Caco-2 (cell line): ENCODE measurements at places on chromosomes 3 and 15. TPM values are rescaled to one million over a fixed set of nuclear protein-coding genes. Genes with fewer than 3 reads are reported as not detected.
A peak's percentile ranks its signal among the peaks of the same experiment; 100 is the strongest.

GRCh38 chr3:8741581-8742261 is 8.1 kb downstream of the CAV3 start:
- DNase-seq: peak; percentile 68

GRCh38 chr15:94804613-94805012 is 573.3 kb downstream of the MCTP2 start:
- no peak for DNase-seq

GASK1A gene
- total RNA-seq: 0.16 TPM in 1 of 2 replicates, not detected in the other

SUSD5 gene
- total RNA-seq: not detected in 2 replicates

GRCh38 chr15:96693990-96694517 is 363.6 kb downstream of the NR2F2 start:
- peak; percentile 7 for DNase-seq

- DNase-seq: no peak
These were observed 10.6 kb downstream of the ARPP19 start for GRCh38 chr15:52558196-52558595.

ALG1L2 gene
- total RNA-seq: 1.0 and 1.6 TPM in 2 replicates

DNA sequence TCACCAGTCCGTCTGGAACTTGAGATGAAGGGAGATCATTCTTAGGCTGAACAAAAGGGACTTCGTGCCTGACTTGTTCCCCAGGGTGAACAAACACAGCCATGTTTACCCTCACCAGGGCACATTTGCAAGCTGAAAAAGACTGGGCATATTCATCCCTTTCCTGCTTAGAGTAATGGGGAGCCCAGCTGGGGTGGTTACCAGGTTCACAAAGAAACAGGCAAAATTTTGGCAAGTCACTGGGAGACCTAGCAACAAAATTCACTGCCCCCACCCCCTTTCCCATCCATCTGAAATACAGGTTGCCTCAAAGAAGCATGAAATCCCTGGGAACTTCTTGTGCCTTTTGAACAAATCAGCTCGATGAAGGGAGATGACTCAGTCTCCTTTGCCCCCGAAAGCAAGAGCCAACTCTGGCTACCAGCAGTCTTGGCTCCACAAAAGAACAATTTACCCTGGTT is 775.0 kb downstream of the SQOR start:
- no peak for DNase-seq

- no peak for DNase-seq
These were observed 103.2 kb downstream of the TBC1D5 start for GRCh38 chr3:17639257-17639656.

ABI3BP gene
- total RNA-seq: not detected in 2 replicates

LTK gene
- 8.5 and 10.9 TPM in 2 replicates for total RNA-seq

DNA sequence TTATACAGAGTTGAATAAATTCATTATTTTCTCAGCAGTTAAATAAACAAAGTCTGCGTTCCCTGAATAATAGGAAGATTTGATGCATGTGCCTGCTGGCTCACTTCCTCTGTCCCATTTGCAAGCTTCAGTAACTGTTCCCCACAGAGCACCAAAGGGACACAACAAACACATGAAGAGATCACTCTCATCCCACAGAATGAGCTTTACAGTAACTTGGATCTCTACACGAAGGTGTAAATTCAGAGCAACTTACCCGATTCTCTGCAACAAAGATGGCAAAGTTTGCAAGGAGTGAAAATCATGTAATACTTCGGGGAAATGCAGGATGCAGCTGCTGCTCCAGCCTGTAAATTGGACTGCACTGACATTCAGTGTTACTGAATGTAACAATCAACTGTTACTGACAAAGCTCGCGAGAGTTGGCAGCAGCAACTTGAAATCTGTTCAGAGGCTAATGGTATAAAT is at the start of gene BCHE:
BCHE (minus strand) TSS at position 366 of the 468 bp plus-strand sequence. CDS start 6,390 bp downstream, outside the sequence.
- no peak for DNase-seq

CSPG4 gene
- 0.12 and 0.20 TPM in 2 replicates for total RNA-seq

DNA sequence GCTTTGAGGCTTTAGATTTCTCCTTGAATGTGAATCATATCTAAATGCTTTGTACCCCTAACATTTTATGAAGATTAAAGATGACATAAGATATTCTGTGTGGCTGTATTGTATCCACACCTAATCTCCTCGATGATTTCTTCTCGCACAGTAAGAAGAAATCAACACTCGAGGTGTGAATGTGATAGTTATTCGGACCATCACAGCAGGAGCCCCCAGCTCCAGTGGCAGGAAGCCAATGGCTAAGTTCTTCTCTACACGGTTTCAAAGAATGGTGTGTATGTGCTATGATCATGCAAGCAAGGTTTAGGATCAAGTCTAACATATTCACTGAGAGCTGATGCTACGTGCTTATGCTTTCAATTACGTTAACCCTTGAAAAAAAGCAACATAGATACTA is 271.0 kb downstream of the SUCLG2 start:
- no peak for DNase-seq

- DNase-seq: peak; percentile 61
These were observed 49.1 kb downstream of the FMN1 start for GRCh38 chr15:33145447-33145846.

DNA sequence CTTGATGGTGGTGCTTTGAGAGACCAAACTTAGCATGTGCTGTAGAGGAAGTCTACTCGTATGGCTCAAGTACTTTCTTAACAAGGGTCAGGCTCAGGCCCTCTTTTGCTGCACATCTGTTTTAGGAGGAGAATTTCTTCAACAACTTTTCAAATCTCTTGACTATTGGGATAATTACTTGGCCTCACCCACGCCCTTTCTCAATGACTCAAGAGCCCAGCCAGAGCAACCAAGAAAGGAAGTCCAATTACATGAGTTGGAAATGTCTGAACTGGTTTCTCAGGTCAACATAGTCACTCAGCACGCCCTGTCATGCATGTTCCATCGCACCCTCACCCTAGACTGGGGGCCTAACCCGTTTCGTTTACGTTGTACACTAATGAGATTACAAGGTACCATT is 44.8 kb upstream of the UMPS start:
- no peak for DNase-seq

DNA sequence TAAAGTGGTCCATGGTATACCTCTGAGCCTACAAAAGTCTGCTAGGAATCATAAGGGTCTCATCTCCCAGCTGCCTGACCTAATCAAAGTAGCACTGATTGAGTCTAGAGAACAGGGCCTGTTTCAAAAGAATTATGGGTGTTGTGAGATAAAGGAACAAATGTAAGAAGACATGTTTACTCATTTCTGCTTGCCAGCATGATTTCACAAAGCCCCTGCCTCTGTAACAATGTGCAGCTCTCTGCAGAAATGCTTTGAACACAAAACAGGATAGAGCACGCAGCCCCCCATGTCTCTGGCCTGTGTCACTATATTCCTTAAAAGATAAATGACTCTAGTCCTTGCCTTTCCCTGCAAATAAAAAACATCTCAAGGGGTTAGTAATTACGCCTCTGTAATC is 94.7 kb upstream of the IGSF10 start:
- no peak for DNase-seq

DNA sequence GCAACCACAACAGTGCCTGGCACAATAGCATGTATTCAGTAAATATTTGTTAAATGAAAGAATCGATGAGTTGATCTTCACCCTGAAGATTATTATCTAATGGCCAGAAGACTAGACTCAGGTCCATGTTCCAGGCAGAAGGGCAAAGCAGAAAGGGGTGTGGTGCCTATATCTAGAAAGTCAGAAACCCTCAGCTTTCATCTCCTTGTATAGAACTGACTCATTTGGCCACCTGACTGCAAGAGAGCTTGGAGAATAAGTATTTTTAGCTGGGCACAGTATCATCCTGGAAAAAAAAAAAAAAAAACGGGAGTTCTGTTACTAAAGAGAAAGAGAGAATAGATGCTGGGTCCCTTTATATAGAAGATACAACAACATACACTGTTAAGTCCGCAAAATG is 69.7 kb upstream of the SPRED1 start:
- DNase-seq: no peak

DNA sequence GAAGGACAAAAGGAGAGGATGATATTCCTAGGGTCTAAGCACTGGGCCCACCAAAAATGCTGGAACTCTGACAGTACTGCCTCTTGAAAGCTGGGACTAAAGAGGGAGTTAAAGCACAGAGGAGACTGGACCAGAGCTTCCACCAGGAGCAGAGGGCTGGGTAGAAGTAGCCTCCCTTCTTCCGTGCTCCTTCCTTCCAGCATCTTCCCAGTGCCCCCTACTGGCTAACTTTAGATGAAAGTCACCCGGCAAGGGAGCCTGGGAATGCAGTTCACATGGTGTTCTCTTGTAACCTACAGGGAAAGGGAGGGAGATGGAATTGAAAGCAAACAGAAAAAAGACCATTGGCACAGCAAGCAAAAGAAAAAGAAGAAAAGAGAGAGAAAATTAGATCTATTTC is 106.1 kb upstream of the COL8A1 start:
- peak; percentile 66 for DNase-seq

MASP1 gene
- not detected in 2 replicates for total RNA-seq

EFCAB12 gene
- total RNA-seq: 0.14 and 0.49 TPM in 2 replicates
